ENCODE measurements at places on chromosomes 4 and X.

DNA sequence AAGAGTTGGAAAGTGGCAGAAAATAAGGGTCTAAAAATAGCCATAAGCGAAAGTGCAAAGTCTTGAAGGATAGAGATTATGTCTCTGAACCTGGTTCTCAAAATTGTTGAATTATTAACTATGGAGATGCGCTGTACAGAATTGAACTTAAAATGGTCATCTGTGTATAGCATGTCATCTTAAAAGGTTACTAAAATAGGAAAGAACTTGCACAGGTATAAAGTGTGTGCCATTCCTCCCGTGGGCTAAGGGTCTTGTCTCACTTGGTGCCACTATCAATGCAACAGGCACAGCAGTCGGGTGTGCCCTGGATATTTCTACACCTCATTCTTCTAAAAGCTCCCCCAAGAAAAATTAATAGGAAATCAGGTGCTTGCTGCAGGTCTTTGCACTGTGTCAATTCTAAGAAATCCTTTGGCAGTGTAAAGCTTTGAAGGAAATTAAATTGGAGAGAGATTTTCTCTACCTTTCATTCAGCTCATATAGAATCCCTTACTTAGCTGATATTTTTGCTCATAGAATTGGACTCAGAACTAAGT is 2.4 kb downstream of the SORBS2 start:
- no peak for DNase-seq

DNA sequence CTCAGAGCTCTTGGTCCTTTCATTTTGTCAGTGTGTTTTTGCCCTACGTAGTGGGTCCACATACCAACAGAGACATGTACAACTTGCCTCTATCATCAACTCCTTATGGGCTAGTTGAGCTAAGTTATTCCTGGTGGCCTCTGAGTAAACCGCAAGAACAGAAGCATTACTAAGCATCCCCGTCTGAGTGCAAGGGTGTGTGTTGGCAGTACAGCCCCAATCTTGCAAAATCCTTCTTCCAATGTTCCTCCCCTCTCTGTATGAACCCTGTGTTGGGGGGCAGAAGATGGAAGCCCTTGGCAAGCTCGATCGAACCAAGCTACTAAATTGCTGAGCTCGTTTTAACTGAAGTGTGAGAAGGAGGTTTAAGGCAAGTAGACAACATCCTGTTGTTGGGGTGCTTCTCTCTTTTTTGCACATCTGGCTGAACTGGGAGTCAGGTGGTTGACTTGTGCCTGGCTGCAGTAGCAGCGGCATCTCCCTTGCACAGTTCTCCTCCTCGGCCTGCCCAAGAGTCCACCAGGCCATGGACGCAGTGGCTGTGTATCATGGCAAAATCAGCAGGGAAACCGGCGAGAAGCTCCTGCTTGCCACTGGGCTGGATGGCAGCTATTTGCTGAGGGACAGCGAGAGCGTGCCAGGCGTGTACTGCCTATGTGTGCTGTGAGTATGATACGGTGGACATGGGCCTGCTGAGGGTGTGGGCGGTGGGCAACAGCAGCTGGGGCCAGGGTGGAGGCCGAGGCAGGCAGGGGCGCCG is at the start of gene SH2D1A:
TSS of gene SH2D1A (plus strand) at position 447 of the 760 bp plus-strand sequence. CDS start at position 527, 80 bp downstream.
- no peak for DNase-seq

- DNase-seq: no peak
Measured at GRCh38 chr4:3046162-3046561, 28.2 kb downstream of the HTT-AS start.

DNA sequence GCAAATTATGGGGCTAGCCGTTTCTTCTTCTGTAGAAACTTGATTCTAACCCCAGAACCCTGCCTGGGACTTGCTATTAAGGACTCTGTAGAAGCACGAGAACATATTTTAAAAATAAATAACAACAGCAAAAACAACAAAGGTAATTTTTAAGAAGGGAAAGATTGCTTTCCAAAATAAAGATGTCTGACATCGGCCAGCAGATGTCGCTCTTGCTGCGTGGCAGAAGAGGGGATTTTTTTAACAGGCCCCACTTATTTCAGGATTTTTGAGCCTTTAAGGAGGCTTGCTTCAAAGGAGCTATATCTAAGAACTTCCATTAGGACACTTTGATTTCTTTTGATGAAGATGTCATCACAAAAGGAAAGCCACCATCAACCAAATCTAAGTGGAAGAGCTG is 62.8 kb upstream of the EGFL6 start:
- DNase-seq: no peak

DNA sequence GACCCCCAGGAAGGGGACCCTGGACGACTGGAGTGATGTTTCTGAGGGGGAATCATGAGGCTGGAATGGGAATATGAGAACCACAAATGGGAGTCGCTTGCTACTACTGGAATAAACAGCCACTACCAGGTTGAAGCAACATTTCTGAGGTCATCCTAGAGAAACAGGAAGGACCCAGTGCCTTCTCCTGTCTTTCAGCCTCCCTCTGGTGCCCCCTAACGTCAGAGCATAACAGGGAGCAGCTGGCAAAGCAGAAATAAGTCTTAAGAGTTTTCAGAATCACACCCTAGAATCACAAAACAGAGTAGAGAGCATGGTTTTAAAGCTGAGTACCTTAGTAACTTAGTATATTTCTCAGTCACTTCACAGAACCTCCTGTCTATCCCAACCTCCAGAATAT is 347.8 kb upstream of the PITX2 start:
- DNase-seq: no peak

- no peak for DNase-seq
Measured at GRCh38 chr4:98657531-98658286, 702 bp downstream of the TSPAN5 start.

DNA sequence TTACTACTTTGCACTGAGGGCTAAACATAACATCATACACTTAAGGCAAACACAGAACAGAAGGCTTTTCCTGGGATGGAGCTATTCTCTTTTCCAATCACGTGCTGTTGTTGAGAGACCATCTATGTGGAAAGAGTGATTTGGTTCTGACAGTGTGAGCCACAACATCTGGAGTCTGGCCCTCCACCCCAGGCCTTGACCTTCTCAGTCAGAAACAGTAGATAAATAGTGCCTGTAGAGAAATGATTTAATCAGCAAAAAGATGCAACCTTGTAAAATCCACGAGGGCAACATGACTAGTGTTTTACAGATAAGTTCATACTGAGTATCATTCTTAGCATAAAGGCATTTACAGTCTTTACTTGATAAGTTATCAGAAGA is 10.8 kb upstream of the SFRP2 start:
- DNase-seq: no peak

GRCh38 chr4:101103381-101104142 is 243.8 kb downstream of the PPP3CA start:
- no peak for DNase-seq

- no peak for DNase-seq
Measured at GRCh38 chr4:55008166-55009056, 117.0 kb downstream of the KDR start.

DNA sequence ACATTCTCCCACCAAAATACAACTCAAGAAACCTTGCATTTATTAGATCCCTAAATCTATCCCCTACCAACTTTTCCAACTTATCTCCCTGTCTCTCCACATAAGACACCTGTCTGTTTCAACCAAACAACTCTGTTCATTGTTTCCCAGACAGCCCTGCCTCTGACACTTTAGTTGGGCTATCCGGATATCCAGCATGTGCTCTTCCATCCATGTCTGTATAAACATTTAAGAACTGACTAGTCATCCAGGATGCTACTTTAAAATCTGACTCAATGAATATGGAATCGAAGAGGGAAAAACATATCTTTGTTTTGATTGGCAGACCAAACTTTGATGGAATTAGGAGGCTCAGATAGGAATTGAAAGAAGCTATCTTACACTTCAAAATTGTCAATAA is 143.2 kb upstream of the DCAF8L1 start:
- no peak for DNase-seq

GRCh38 chrX:53684415-53685192 is 1.9 kb downstream of the HUWE1 start:
- DNase-seq: no peak

DNA sequence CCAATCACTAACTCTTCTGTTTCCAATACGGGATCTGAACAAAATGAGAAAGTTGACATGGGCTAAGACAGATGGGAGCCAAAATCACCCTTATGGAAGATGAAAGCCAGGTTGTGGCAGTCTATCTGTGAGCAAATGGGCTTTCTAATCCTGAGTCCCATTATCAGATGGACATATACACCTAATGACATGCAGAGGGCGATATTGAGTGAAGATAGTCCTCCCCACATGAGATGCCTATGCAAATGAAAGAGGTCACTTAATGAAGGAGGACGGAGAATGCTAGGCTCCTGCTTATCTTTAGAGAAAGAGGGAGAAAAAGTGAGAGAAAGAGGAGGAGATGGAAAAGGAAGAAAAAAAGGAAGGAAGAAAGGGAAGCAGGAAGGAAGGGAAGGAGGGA is 547.5 kb downstream of the NLGN4X start:
- DNase-seq: no peak

DNA sequence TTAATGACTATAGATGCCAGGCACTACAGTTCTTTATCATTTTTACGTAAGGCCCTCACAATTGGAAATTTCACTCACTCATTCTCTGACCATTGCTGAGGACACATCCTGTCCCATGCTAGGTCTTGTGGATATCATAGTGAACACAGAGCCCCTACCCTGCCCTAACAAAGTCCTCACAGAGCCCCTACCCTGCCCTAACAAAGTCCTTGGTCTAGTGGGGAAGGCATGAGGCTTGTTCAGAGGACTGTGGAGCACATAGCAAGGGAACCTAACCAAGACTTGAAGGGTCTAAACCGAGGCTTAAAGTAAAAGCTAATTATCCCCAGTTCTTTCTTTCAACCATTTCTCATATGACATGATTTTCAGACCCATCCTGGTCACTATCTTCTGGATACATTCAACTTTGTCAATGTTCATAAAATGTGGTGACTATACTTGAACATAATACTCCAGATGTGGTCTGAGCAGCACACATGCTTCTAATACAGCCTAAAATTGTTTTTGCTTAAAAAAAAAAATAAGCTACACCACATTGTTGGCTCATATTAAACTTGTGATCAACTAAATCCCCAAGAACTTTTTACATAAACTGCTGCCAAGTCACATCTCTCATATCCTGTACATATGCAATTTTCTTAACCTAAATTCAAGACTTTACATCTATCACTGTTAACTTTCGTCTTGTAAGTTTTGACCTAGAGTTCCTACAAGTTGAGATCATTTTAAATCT is 77.0 kb downstream of the GPC3 start:
- no peak for DNase-seq

- DNase-seq: no peak
Measured at GRCh38 chr4:15703439-15703838, 574 bp downstream of the BST1 start.

- no peak for DNase-seq
Measured at GRCh38 chrX:85114171-85114570, 110.5 kb downstream of the APOOL start.
